Renal cortical epithelial cell (primary cell): ENCODE measurements at places on chromosomes 2 and 18. TPM values are rescaled to one million over a fixed set of nuclear protein-coding genes. Genes with fewer than 3 reads are reported as not detected.

DNA sequence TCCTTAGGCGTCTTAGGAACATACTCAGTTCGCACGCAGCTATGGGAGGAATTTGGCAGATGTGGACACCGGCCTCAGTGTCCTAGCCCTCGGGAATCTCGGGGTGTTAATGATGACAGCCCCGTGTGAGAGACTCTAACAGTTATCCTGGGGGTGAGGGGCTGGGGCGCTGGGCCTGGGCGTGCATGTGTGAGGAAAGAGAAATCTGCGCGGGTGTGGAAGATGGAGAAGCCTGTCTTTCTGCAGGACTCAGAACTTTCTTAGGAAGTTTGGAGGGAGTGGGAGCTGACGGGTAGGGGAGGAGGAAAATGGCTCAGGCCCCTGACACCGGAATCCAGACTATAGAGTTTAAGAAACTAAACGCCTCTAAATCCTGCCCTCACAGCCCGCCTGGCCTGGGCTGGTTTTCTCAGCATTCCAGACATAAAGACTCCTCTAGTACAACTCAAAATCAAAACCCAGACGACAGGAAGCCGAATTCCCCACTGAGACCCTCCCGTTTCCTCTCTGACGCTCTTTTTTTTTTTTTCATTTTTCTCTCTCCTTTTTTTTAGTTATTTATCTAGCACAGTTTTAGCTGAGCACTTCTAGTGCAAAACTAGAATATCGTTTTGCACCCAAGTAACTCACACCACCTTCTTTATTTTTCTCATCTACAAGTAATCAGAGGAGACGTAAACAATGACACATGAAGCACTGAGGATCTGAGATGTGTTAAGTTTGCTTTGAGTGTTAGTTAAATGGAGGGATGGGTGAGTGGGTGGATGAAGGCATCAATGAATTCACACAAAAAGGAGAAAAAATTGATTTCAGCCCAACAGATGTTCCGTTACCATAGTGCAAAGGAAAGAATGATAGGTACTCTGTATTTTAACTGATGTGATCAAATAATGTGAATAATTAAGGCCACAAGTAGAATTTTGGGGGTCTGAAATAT lies 1.2 kb upstream of the HAAO start:
- no peak for DNase-seq

- peak; percentile 69 for DNase-seq
These were observed 1.0 kb downstream of the UBR3 start for GRCh38 chr2:169828141-169828811.

DNA sequence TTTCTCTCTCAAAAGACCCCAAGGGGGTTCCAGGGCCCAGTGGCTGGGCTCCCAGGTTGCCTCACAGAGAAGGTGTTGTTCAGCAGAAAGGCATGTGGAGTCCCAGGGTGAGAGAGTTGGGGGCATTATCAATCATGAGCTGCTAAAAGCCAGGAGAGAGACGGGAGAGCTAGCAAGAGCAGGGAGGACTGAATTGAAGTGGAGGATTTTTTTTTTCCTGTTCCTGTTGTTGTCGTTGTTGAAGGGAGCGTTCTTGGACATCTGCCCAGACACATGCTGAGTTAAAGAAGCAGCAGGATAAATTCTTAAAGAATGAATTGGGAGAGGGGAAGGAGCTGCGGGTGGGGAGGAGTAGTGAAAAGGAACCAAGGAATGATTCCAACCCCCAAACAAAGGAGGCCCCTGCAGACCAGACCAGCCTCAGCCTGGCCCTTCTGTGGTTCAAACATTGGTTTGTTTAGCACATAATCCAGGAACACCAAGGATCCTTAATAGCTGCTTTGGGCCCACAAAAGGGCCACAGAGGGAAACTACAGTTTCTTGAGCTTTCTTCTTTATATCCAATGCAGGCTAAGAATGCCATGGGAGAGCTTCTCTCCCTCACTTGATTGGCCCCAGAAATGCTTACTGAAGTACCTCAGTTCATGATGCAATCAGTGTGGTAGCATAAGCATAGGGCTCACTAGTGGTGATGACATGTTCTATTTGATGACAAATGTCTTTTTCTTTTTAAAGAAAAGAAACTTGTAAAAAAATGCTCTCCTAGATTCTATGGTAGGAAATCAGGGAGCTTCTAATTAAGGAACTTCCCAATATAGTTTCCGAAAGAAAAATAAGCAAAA lies 146.0 kb downstream of the SETBP1 start:
- DNase-seq: peak; percentile 97

Gene MAL
- total RNA-seq: 255 and 504 TPM in 2 replicates
